ENCODE measurements at places on chromosomes 16 and 17. TPM values are rescaled to one million over a fixed set of nuclear protein-coding genes. Genes with fewer than 3 reads are reported as not detected.

- DNase-seq = peak; percentile 32
Observed at GRCh38 chr16:15856901-15857698, at the start of gene MYH11. MYH11 (minus strand) TSS chr16:15857028; CDS start chr16:15838252, 18,776 bp downstream.

DNA sequence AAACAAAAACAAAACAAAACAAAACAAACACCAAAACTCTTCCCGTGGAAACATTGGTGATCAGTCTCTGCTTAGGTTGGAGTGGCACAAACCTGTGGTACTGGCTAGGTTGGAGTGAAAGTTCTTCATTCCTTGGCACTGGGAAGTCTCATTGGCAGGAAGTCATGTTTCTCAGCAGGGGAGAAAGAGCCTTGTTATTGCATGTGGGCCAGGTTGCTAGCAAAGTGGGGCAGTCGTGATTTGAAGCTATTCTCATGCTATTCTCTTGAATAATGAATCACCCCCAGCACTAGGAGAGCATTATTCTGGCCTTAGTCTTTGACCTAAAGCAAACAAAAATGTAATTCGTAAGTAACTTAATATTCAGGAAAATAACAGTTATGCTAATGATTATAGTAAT, 24.3 kb upstream of the B4GALNT2 start:
- no peak for DNase-seq

DNA sequence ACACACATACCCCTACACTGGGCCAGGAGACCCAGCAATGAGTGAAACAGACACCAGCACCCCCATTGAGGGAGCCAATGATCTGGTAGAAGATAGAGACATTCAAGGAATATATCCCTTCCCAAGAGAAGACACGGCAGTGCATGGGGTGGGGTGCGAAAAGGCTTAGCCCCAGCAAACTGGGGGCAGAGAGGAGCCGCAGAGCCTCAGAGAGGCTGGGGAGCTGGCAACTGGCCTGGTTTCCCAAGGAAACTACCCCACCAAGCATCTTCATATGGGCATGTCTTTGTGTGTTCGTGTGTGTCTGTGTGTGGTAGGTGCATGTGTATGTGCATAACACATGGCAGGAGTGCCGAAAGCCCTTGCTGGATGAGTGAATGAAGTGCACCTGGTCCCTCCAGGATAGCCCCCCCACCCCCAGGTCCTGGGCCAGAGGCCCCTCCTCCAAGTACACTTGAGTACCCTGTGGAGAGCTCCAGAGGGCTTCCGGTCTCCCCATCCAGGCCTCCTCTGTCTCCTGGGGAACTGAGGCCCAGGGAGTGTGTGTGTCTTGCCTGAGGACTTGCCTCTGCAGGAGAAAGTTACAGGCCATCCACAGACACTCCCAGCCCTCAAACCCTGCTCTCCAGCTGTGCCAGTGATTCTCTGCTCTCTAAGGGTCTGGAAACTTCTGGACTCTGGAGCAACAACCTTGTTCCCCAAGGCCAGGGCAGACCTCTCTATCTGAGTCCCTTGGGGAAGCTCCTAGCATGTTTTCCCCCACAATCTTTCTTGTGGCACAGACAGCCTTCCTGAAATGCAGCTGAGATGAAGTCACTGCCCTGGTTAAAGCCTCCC, 15.9 kb downstream of the TBX2 start:
- no peak for DNase-seq

Gene C1QTNF8
- total RNA-seq = not detected

Gene IGFALS
- 0.55 TPM for total RNA-seq

Data from activated naive CD8-positive, alpha-beta T cell treated with anti-CD3 and anti-CD28 coated beads, Interleukin-2, amount 10 ng/mL, durations not matched to agents 7 days and 5 days (primary cell).